Adrenal gland (tissue), 19 donors: ENCODE measurements at places on chromosomes 7 and 10. TPM values are rescaled to one million over a fixed set of nuclear protein-coding genes. Genes with fewer than 3 reads are reported as not detected.

DNA sequence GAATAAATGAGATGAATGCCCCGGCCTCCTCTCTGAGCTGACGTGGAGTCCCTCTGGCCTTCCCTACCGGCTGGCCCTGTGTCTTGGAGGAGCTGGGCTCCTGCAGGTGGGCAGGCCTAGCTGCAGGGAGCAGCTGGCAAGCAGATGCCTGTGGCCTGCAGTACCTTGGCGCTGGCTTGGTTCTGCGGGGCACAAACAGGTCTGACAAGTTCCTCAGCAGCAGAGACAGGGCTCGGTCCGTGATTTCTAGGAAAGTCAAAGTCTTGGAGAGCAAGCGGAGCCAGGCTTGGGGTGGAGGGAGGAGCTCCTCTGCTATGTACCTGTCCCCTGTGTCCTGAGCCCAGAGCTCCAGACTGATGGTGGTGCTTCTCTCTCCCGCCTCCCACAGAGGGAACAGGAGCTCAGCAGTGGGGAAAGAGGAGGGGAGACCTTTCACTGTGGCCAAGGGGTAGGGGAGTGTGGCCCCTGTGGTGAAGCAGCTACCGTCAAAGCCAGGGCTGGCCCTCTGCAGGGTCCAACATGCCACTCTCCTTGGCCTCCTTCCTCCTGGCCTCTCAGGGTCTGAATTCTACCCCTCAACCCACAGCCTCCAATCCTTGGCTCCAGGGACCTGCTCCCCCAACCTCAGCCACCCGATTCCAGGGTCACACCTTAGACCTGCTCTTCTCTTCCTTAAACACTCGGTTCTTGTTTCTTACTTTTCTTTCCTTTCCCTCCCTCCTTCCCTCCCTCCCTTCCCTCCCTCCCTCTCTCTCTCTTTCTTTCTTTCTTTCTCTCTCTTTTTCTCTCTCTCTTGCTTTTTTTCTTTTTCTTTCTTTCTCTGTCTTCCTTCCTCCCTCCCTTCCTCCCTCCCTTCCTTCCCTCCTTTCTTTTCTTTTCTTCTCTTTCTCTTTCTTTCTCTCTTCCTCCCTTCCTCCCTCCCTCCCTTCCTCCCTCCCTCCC is 20.1 kb downstream of the MYL10 start:
- H3K36me3 ChIP-seq = no peaks in the 10 kb centered on the region
- H3K27ac ChIP-seq = no peak overlapping the region
- no peak overlapping the region for H3K4me3 ChIP-seq
- no peaks in the 10 kb centered on the region for H3K27me3 ChIP-seq
- no peaks in the 10 kb centered on the region for H3K4me1 ChIP-seq

DNA sequence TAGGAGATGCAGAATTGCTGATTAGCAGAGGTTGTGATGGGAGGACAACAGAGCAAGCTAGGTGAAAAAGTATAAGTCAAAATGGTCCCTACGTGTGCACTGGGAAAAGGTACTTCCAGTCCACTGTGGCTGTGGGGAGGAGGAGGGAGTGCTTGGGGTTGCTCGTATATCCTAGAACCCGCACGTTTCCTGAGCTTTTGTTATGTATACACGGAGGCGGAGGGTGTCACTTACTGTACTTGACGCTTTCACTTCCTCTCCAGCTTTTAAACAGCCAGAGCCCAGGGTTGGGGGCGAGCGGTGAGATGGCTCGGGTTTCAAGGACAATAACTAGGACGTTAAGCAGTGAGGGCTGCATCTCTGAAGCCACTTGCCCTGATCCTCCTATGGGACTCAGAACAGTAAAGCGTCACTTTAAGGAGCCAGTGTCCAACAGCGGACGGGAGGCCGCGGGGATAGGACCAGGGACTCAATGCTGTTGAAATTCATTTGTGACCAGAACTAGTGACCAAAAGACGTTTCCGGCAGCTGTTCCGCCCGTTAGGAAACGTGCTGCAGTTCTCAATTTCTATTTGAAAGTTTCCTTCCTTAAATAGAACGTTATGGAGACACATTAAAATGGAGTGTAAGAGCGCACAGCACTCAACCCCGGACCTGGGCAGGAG is 985 bp upstream of the ETV1 start:
- peak overlapping the region; percentile 93 for H3K27ac ChIP-seq
- no peaks in the 10 kb centered on the region for H3K36me3 ChIP-seq
- peak; percentile 76 for DNase-seq
- H3K27me3 ChIP-seq = no peaks in the 10 kb centered on the region

DNA sequence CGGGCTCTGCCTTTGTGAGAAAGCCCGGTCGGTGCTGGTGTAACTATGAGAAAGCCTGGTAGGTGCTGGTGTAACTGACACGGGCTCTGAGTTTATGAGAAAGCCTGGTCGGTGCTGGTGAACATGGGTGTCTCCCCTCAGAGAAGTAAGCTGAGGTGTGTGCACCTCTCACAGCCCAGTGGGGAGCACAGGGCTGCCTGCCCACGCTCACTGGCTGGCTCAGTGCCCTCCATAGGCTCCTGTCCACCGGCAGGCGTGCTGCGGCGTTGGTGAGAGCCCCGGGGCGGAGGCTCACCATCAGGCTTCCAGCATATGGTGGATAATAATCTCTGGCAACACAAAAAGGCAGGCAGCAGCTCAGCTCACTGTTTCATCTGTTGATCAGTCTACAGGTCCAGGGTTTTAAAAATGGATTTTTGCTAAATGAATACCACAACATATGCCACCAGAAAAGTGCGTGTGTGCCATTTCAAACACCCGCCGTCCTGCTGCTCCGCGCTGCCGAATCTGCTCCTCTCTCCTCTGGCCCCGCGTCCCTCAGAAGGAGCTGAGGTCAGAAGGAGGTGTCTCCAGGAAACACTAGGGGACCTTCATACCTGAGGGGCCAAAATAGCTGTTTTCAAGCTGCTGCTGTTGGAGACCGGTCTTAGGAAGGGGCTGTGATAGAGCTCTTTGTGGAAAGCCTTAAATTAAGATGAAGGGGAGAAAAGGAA is 365.7 kb downstream of the DNAJB6 start:
- no peak overlapping the region for H3K4me3 ChIP-seq
- no peaks in the 10 kb centered on the region for H3K4me1 ChIP-seq
- no peaks in the 10 kb centered on the region for H3K36me3 ChIP-seq
- peaks cover 3% of the 10 kb centered on the region for H3K27me3 ChIP-seq

GRCh38 chr10:125006188-125006680 is 64.3 kb downstream of the ZRANB1 start:
- no peak for DNase-seq
- no peak overlapping the region for H3K4me3 ChIP-seq
- H3K27me3 ChIP-seq = no peaks in the 10 kb centered on the region
- H3K4me1 ChIP-seq = peaks cover 30% of the 10 kb centered on the region
- no peak overlapping the region for H3K27ac ChIP-seq
- H3K36me3 ChIP-seq = no peaks in the 10 kb centered on the region

DNA sequence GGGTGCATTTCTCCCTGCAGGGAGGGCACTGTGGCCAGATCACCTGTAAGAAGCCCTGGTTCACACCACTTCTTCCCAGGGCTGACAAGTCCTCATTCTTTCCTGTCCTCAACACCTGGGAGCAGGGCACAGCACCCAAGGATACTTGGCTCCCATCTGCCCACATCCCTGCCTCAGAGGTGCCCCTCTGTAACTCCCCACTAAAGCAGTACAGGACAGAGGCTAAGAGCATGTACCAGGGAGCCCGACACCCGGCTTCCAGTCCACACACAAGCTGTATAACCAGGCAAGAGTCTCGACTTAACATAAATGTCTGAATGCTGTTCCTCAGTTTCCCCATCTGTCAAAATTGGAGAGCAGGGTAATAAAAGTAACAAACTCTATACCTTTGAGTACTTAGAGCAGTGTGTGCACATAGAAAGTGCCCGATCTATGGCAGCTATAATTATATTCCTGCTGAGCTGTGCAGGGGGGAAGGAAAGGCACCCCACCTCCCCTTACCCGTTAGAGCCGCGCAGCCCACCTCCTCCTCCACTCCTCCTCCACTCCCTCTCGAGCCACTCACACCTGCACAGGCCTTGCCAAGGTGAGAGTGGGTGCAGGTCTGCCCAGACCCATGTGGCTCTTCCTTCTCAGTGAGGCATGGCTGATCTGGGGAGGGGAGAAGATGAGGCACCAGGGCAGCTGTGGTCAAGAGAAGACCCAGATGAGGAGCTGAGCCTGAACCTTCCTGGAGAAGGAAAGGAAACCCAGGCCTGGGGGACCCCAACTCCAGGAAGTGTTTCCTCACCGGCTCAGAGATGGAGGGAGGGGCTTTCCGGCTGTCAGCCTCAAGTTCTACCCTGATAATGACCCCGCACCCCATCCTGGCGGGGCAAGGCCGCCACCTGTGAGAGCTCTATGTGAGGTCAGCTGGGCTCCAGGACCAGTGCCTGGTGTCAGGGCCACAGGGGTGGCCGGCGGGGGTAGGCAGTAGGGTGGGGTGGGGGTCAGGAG is 22.6 kb downstream of the PODXL start:
- H3K27ac ChIP-seq = no peak overlapping the region
- H3K27me3 ChIP-seq = no peaks in the 10 kb centered on the region
- no peak overlapping the region for H3K4me3 ChIP-seq

GRCh38 chr7:3495530-3495929 is 194.5 kb downstream of the SDK1 start:
- no peaks in the 10 kb centered on the region for H3K36me3 ChIP-seq
- H3K4me1 ChIP-seq = no peaks in the 10 kb centered on the region

Gene RNF133
- 0.50 TPM for total RNA-seq

Gene ALOX5
- 41.2 TPM for total RNA-seq

Gene PDE1C
- 3.2 TPM for total RNA-seq

Gene RGS10
- 9.7 TPM for total RNA-seq

Gene GRID2IP
- total RNA-seq = 0.54 TPM
